ENCODE measurements at places on chromosomes 6 and 20.

DNA sequence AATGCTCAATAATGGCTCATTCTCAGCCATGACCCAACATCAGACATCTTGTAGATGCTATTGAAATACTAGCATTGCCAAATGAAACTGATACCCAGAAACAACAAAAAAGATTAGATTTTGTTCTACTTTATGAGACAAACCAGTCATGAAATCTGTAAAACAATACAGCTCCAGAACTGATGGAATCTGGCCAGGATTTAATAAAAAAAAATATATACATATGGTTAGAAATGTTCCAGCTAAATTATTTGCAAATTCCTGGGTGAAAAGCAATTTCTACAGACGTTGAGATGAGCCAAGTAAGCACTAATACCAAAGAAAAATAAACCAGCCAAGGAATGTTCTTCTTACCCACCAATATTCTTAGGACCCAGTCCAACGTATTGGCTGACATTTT lies 201.3 kb downstream of the EPHA7 start:
- no peaks in the 10 kb centered on the region for H3K27me3 ChIP-seq
- no peak overlapping the region for H3K4me3 ChIP-seq
- H3K27ac ChIP-seq, result no peak overlapping the region
- H3K36me3 ChIP-seq, result no peaks in the 10 kb centered on the region

GRCh38 chr6:20126102-20126752 lies 86.0 kb downstream of the MBOAT1 start:
- H3K4me3 ChIP-seq, result no peak overlapping the region
- H3K4me1 ChIP-seq, result peaks cover 5% of the 10 kb centered on the region
- no peaks in the 10 kb centered on the region for H3K27me3 ChIP-seq
- H3K36me3 ChIP-seq, result peaks cover 4% of the 10 kb centered on the region
- no peak for DNase-seq

DNA sequence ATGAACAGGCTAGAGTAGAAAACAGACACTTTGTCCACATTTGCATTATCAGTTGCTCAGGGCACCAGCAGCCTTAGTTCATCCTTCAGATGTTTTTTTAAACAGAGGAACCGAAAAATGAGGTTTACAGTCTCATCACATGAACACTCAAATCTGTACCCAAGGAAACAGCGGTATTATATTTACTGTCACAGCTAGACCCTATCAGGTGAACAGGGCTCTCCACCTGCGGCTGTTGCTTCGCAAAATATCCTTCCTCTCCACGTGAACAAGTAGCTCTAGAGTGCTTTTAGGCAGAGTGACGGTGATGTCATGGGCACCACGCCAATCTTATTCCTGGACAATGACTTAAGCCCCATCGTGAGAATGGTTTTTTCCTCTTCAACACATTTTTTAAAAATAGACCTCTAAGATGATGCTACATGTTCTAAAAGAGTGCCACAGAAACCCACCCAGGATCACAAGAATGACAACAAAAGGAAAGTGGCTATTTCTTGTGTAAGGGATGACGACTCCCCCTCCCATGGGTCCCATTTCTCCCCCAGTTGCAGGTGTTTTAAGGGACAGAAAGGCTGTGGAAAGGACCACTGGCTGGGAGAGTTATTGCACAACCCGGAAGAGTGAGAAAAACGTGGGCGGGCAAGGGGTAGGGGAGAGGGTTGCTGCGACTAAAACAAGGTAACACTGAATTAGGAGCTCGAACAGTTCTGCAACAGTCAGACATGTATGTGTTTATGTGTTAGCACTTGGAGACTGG lies 77.7 kb downstream of the EFHC1 start:
- H3K36me3 ChIP-seq, result peaks cover 2% of the 10 kb centered on the region
- no peak overlapping the region for H3K27ac ChIP-seq

DNA sequence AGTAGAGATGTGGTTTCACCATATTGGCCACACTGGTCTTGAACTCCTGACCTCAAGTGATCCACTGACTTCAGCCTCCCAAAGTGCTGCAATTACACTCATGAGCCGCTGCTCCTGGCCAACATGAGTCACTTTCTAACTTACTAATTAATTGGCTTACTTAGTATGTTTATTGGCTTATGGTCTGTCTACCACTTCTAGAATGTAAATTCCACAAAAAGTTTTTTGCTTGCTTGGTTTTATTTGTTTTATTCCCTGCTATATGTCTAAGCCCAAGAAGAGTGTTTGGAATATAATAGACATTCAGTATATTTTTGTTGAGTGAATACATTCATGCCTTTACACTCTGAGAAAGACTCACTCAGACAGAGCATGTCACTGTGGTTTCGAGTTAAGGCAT lies 86.0 kb downstream of the SAMD3 start:
- no peaks in the 10 kb centered on the region for H3K27me3 ChIP-seq
- H3K36me3 ChIP-seq, result peaks cover 60% of the 10 kb centered on the region
- no peak overlapping the region for H3K4me3 ChIP-seq

DNA sequence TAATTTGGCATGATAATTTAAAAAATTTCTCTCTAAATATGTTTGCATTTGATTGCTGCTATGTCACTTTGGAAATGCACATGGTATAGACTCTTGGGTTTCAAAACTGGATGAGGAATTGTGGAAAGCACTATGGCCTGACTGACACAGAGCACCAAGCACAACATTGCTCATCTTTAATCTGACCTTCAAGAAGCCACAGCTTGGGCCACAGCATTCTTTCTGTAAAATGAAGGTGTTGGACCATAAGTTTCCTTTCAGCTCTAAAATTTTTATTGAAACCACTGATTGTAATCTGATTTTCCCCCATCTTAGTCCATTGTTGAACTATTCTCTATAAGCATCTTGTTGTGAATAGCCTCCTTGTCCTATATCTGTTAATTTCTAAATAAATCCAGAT lies 41.0 kb downstream of the QKI start:
- peaks cover 19% of the 10 kb centered on the region for H3K36me3 ChIP-seq
- no peak overlapping the region for H3K4me3 ChIP-seq
- DNase-seq, result no peak
- peaks cover 30% of the 10 kb centered on the region for H3K4me1 ChIP-seq
- no peak overlapping the region for H3K27ac ChIP-seq
- H3K27me3 ChIP-seq, result no peaks in the 10 kb centered on the region

- H3K4me3 ChIP-seq, result no peak overlapping the region
- no peaks in the 10 kb centered on the region for H3K27me3 ChIP-seq
- no peaks in the 10 kb centered on the region for H3K4me1 ChIP-seq
- no peak for DNase-seq
- no peak overlapping the region for H3K27ac ChIP-seq
Measured at GRCh38 chr6:156729248-156729647, 47.9 kb upstream of the ARID1B start.

DNA sequence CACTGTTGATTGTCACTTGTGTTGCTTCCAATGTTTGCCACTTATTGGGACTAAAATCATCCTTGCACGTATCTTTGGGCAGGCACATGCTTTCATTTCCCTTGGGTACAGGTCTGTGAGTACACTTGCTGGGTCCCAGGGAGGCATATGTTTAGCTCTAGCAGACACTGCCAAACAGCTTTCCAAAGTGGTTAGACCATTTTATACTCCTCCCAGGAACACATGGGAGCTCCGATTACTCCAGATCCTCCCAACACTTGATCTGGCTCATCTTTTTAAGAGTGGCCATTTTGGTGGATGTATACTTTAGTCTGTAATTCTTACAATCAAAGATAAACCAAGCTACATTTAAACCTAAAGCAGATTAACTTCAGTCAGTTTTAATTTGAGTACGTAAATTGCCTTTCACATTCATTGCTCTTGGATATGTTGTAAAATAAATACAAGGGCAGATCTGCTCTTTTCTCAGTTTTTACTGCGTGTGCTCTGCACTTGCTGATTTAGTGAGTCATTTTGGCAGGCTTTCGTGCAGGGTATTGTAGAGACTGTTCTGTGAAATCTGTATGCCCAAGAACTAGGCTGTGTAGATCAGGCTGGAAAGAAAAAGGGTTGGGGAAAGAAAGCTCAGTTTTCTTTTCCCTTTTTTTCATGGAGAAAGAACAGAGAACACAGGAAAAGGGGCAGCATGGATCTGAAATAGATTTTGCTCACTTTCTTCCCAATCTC lies 19.5 kb downstream of the SLC22A1 start:
- no peak overlapping the region for H3K27ac ChIP-seq
- H3K4me3 ChIP-seq, result no peak overlapping the region
- peaks cover 11% of the 10 kb centered on the region for H3K4me1 ChIP-seq
- DNase-seq, result no peak

DNA sequence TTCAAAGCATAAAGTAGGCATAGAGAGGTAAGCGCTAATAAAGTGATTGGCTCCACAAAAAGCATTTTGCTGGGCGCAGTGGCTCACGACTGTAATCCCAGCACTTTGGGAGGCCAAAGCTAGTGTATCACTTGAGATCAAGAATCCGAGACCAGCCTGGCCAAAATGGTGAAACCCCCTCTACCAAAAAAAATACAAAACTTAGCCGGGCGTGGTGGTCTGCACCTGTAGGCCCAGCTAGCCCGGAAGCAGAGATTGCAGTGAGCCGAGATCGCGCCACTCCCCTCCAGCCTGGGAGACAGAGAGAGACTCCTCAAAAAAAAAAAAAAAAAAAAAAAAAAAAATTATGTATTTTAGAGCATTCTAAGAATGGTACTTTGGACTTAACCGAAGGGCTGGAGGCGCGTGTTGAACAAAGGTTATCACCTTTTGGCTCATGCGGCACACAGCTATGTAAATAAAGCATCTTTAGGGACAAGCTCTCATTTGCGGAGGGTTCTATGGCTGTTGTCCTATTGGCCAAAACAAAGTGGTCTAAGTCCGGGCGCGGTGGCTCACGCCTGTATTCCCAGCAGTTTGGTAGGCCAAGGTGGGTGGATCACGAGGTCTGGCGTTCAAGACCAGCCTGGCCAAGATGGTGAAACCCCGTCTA lies 17.4 kb downstream of the HFE start:
- peaks cover 2% of the 10 kb centered on the region for H3K36me3 ChIP-seq
- H3K27me3 ChIP-seq, result peaks cover 3% of the 10 kb centered on the region
- peak overlapping the region; percentile 72 for H3K4me3 ChIP-seq
- H3K27ac ChIP-seq, result peak overlapping the region; percentile 99

DNA sequence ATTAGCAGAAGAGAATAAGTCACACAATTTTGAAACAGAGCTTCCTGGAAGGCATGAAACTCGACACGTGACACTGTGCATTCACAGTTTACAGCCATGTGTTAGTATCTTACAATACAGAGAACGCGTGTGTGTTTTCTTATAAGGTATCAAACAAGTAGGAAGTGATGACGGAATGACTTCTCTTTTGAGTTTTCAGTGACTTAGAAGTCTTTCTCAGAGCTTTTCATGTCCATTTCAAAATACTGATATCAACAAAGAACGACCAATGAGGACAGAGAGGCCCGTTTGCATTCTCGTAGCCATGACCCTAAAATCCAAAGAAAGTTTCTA lies 36.6 kb upstream of the DUSP22 start:
- peaks cover 81% of the 10 kb centered on the region for H3K4me1 ChIP-seq
- peaks cover 6% of the 10 kb centered on the region for H3K36me3 ChIP-seq
- no peak for DNase-seq
- no peak overlapping the region for H3K4me3 ChIP-seq
- no peaks in the 10 kb centered on the region for H3K27me3 ChIP-seq
- peak overlapping the region; percentile 69 for H3K27ac ChIP-seq

DNA sequence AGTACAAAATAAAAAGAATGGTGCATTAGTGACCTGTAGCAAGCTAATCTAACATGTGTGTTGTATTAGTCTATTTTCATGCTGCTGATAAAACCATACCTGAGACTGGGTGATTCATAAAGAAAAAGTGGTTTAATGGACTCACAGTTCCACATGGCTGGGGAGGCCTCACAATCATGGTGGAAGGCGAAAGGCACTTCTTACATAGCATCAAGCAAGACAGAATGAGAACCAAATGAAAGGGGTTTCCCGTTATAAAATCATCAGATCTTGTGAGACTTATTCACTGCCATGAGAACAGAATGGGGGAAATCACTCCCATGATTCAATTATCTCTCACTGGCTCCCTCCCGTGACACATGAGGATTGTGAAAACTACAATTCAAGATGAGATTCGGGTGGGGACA lies 45.4 kb upstream of the AIG1 start:
- peaks cover 4% of the 10 kb centered on the region for H3K4me1 ChIP-seq
- DNase-seq, result no peak
- H3K27me3 ChIP-seq, result no peaks in the 10 kb centered on the region
- H3K4me3 ChIP-seq, result no peak overlapping the region
- no peak overlapping the region for H3K27ac ChIP-seq

- no peaks in the 10 kb centered on the region for H3K27me3 ChIP-seq
- no peak overlapping the region for H3K27ac ChIP-seq
- H3K36me3 ChIP-seq, result peaks cover 37% of the 10 kb centered on the region
- no peaks in the 10 kb centered on the region for H3K4me1 ChIP-seq
Measured at GRCh38 chr20:48679599-48679998, 148.2 kb downstream of the PREX1 start.

- H3K27me3 ChIP-seq, result no peaks in the 10 kb centered on the region
- H3K27ac ChIP-seq, result no peak overlapping the region
Measured at GRCh38 chr20:22762576-22763256, 178.3 kb upstream of the FOXA2 start.
